GM13977 (cell line): ENCODE measurements at places on chromosomes 4 and X.

GRCh38 chr4:106034220-106034619 is 138.9 kb downstream of the NPNT start:
- DNase-seq = no peak

GRCh38 chr4:182137343-182137742 is 105.9 kb upstream of the TENM3 start:
- no peak for DNase-seq

DNA sequence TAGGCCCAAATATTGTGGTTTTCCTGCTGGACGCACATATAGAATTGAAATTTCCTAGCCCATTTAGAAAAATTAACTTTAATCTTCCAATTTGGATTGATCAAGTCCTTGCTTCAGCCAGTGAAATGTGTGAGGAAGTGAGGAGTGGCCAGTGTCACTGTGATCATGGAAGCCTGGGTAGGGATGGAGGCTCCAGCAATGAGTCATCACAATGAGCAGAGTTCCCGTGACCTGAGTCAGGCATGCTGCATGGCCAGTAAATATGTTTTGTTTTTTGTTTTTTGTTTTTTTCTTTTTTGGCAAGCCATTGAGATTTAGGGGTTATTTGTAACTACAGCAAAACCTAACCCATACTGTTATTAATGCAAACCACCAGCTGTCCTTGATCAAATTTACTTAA is 52.1 kb downstream of the IDS start:
- DNase-seq = no peak

- no peak for DNase-seq
These were observed 119.8 kb downstream of the PPARGC1A start for GRCh38 chr4:23770011-23770410.

- no peak for DNase-seq
These were observed 283.9 kb upstream of the AGA start for GRCh38 chr4:177726111-177726510.

- no peak for DNase-seq
These were observed 113.0 kb upstream of the SH3RF1 start for GRCh38 chr4:169383724-169384123.

- no peak for DNase-seq
These were observed 355.1 kb upstream of the PABPC5 start for GRCh38 chrX:91079342-91080114.

- no peak for DNase-seq
These were observed 97.1 kb upstream of the ATOH1 start for GRCh38 chr4:93731456-93731855.

DNA sequence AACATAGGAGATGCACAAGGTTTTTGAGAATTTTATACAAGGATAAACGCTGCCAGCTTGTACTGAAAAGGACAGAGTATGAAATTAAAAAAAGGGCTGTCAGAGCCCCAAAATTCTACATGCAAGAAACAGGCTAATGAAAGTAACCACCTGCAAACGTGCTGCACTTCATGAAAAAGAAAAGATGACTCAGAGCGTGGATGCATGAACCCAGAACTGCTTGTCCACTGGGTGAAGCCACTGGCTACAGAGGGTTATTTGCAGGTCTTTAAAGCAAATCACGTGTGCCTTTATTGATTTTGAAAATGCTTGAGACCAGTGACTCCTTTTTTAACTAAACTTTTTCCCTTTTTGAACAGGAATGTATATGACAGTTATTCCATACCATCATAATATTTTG is 25.3 kb upstream of the FRMD7 start:
- no peak for DNase-seq

GRCh38 chr4:47468706-47469365 is 5.3 kb upstream of the COMMD8 start:
- DNase-seq = no peak

DNA sequence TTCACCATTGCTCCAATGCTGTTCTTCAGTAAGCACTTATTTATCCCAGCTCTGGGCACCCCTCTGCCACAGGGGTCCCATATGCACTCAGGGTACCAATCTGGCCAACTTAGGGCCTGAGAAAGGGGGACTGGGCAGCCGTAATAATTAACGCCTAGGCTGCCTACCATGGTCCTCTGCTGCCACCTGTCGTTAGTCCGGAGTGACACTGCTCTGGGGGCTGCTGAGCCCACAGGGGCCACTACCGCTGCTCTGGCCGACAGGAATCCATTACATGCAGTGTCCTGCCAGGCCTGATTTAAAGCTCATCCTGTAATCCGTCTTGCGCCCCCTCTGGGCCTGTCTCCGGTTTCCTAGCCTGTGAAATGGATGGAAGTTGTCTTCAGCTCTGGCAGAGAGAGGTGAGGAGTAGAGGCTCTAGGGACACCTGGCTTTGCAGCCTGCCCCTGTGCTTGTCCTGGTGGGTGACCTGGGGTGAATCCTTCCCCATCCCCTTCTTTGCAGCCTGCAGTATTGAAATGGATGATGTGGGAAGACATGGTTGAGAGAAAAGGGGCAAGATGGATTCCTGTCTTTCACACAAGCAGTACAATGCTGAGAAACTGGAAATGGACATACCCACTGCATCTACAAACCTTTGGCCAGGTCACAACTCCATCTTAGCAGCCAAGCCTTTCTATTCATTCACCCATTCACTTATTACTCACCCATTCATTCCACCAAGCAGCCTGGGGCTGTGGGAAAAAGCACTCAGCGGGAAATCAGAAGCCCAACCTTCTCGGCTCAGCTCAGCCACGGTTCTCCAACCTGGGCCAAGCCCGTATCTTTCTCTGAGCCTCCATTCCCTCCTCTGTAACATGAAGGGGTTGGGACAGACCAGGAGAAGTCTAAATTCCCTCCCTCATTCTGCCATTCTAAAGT is 116.3 kb upstream of the NALF2 start:
- DNase-seq = peak; percentile 68

- no peak for DNase-seq
These were observed 69.4 kb downstream of the STX18 start for GRCh38 chr4:4472344-4472958.

GRCh38 chr4:92050875-92051274 is 252.9 kb upstream of the GRID2 start:
- no peak for DNase-seq

- peak; percentile 26 for DNase-seq
These were observed 244.5 kb upstream of the PITX2 start for GRCh38 chr4:110867251-110867960.

GRCh38 chrX:12206413-12206812 is 68.1 kb downstream of the FRMPD4 start:
- DNase-seq = no peak

GRCh38 chr4:37837446-37837845 is 11.0 kb downstream of the PGM2 start:
- no peak for DNase-seq

- peak; percentile 74 for DNase-seq
These were observed 674 bp upstream of the IL15 start for GRCh38 chr4:141635736-141636081.

DNA sequence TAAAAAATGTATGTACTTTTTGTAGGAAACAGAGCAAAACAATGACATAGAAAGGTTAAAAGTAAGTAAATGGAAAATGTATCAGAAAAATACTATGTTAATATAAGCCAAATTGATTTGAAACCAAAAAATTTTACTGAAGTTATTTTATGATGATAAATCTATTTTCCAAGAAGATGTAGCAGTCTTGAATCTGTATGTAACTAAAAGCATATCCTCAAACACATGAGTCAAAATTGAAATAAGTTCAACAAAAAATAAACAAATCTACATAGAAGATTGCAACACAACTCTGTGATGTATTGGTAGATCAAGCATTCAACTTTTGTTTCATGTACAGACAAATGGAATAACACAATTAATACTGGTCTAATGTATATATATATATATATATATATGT is 450.0 kb downstream of the SPRY1 start:
- DNase-seq = no peak

- no peak for DNase-seq
These were observed 124.9 kb downstream of the FRMPD4 start for GRCh38 chrX:12263211-12263610.

DNA sequence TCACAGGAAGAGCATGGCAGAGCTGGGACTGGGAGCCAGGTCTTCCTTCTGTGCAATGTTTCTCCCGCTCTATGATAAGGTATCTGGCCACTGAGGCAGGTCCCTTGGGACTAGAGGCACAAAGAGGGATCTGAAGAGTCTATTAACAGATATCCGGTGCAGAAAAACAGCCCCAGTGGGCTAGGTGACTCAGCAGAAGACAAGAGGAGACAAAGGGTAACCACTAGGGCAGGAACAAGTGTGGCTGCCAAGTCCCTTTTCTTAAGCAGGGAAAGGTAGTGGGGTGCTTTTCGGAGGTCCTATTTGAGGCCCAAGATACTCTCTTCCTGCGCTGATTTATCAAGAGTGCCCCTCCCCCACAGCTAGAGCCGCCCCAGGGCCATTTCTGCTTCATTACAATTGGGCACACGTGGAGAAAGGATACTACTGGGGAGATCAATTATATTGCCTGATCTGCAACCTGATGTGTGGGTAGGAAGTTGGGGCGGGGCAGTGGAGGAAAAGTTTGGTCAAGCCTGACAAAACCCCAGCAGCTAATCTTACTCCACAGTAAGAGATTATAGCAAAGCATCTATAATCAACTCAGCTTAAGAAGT is at the start of gene DGAT2L6:
Gene DGAT2L6 (plus strand): TSS at position 546 of the 596 bp plus-strand sequence. CDS start 100 bp downstream, outside the sequence.
- DNase-seq = peak; percentile 26

DNA sequence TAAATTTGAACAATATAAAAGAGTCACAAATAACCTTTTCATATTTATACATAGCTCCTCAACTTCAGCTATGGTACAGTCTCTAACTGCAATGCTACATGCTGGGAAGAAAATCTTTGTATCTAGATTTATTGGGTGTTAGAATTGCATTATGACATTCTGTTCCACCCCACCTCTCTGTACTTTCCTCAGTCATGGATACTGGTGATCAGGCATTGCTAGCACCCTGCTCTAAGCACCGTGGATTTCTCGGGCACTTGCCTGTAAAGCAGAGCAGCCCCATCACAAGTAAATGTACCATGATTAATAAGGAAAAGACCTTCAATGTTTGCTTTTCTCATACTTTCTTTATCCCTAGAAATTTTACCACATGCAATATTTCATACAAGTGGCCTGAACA is 1028.9 kb upstream of the INTU start:
- no peak for DNase-seq

DNA sequence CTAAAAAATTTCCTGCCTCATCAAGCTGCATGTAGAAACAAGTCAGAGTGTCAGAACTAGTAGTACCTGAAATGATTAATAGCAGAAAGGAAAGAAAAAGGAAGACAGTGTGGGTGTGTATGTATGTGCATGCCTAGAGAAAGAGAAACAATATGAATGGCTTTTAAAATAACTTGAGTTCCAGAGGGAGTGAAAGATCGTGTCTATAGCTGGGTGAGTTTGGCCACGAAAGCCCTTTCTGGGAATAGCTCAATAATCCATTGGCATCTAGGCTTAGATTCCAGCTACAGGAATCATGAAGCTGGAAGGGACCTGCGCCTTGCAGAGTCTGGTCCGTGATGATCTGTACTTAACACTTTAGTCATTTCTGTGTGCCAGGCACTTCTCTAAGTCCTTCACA is 195.6 kb downstream of the RAPGEF2 start:
- DNase-seq = peak; percentile 14

- peak; percentile 28 for DNase-seq
These were observed 115.4 kb downstream of the PTTG2 start for GRCh38 chr4:38075370-38076152.

DNA sequence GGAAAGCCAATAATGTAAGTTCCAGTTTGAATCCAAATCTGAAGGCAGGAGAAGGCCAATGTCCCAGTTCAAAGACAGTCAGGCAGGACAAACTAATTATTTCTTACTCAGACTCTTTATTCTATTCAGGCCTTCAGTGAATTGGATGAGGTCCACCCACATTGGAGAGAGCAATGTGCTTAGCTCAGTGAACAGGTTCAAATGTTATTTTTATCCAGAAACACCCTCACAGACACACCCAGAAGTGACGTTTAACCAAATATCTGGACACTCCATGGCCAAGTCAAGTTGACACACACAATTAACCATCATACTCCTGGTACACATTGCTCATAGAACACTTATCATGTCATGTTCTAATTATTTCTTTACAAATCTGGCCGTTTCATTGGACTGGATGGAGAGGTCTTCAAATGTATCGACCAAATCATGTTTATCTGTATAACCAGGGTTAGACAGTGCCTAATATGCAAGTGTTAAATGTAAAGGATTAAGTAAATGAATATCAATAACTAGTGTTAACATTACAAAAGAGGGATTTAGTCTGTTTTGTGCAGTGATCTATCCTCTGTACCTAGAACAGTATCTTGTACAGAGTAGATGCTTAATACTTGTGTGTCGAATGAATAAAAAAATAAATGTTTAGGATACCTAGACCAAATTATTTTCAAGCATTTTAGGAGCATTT is 27.1 kb upstream of the XK start:
- DNase-seq = no peak

DNA sequence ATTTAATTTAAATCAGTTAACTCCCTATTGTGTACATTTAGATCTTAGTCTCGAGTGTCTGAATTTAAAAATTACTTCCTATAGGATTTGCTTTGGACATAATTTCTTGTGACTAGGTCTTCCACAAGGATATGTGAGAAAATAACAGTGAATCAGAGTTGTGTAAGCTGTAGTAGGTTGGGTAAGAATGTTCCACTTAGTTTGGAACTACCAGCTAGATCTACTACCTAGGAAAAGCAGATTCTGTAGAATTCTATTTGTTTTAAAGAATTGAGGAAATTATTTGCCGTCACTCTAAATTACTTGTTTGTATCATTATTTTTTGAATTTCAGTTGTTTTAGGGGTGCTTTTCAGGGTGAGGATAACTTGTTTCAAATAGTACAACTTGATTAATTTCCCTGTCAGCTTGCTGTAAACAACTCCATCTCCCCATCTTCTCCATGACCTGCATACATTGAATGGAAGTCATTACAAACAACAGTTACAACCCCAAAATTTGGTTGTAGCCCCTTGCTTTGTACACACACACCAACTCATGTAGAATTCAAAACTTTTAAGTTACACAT is 1.3 kb downstream of the MTHFD2L start:
- DNase-seq = no peak

DNA sequence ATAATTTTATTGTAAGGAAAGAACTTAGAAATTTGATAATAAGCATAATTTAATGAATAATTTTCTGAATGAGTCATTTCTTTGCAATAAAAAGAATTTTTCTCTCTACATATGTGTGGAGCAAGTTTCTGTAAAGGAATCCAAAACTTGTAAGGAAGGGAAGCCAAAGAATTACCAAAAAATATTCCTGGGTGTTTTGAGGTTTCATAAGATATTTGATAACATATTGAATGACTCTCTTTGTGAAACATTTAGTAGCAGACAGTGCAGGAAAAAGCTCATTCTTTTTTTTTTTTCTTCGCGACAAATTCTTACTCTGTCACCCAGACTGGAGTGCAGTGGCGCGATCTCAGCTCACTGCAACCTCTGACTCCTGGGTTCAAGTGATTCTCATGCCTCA is 469.0 kb upstream of the MAGEB2 start:
- DNase-seq = no peak
